T-helper 1 cell (primary cell): ENCODE measurements at places on chromosomes 13 and 19.
A peak's percentile ranks its signal among the peaks of the same experiment; 100 is the strongest.

DNA sequence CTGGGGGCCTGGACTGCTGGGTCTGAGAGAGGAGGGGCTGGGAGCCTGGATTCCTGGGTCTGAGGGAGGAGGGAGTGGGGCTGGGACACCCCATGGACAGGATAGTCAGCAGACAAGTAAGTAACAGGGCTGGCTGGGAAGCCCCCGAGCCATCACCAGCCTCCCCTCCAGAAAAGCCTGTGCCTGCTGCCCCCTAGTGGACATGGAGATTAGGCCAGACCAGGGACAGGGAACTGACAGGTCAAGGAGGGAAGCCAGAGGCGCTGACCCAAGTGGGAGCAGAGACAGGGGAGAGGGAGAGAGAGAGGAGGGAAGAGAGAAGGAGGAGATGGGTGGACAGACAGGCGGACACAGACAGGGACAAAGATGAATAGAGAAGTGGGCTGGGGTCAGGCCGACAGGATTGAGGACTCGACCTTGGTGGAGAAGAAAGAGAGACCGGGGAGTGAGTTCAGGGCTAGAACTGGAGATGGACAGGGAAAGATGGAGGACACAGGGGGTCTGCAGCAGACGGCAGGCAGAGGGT lies 6.7 kb upstream of the ERFL start:
- DNase-seq, result peak; percentile 65

GRCh38 chr13:38979891-38980749 lies 10.5 kb downstream of the STOML3 start:
- DNase-seq, result no peak

- no peak for DNase-seq
Measured at GRCh38 chr13:69796256-69796655, 311.4 kb upstream of the ATXN8OS start.

- no peak for DNase-seq
Measured at GRCh38 chr13:112696869-112697465, 7.1 kb downstream of the ATP11A start.

DNA sequence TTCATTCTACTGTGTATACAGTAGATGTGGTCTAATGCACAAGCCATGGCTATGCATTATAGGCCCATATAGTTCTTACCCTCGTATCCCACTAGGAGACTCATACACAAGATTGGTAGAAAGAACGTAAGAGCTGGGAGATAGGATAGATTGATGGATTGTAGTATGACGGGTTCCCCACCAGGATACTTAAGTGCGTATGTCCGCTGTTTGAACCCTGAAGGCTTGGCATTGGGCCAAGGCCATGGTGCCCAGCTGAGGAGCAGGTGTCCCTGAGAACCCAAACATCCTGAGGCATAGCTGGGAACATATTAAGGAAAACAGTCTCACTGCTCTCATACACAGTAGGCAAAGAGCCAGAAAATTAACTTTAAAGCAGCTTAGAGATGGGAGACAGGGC lies 617.5 kb upstream of the KLF12 start:
- no peak for DNase-seq

DNA sequence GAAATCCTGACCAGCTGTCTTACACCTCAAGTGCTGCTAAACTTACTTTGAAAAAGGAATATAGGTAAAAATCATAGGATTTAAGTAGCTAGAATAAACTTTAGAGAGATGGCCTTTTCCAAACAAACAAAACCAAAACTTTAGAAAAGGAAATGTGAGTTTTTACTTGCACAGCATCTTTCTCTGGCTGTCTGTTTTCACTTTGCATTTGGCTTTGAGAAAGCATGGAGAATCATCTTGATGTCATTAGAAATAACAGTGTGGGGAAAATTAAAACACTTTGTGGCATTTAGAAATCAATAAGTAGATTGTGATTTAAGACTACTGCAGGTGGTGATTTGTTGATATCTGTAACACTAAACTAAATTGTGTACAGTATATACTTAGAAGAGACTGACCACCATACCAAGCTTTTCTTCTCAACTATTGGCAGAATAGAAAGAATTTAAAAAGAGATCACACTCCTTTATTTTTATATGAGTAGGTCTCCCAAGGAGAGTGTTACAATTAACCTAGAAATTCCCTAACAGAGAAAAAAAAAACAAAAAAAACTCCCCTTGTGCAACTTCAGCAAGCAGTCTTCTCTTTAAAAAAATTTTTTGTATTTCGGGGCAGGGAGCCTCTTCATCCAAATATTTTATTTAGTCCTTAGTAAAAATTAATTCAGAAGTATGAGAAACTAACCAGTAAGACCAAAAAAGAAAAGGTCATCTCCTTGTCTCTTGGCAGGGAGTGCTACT lies 6.1 kb downstream of the WDFY2 start:
- DNase-seq, result no peak

DNA sequence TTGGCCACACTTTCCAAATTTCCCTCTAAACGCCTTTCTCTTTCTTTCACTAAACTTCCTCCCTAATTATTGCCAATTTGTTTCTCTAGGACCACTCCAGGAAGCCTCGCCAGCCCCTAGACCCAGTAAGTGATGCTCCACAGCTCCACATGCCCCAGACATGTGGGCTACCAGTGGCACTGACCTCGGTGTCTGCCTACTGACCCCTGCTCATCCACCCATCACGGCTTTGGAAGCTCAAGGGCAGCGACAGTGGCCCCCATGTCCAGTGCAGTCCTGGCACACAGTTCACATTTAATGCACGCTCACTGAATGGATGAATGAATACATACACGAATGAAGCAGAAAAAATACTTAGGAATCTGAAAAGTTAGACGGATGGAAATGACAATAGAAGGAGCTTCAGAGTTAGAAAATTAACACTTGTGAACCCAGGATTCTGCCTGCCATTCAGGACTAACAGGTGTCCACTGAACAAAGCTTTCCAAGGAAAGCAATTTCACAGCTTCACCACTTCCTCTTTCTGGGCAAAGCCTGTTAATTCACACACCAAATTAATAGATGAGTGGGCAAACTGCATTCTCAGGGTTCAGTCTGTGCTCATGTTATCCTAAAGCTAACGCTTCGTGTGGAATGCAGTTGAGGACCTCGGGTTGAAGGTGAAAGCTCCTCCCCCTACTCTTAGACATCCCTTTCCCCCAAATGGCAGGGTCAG lies 50.9 kb downstream of the CCDC70 start:
- no peak for DNase-seq
